ENCODE measurements at places on chromosomes 1 and 21.

DNA sequence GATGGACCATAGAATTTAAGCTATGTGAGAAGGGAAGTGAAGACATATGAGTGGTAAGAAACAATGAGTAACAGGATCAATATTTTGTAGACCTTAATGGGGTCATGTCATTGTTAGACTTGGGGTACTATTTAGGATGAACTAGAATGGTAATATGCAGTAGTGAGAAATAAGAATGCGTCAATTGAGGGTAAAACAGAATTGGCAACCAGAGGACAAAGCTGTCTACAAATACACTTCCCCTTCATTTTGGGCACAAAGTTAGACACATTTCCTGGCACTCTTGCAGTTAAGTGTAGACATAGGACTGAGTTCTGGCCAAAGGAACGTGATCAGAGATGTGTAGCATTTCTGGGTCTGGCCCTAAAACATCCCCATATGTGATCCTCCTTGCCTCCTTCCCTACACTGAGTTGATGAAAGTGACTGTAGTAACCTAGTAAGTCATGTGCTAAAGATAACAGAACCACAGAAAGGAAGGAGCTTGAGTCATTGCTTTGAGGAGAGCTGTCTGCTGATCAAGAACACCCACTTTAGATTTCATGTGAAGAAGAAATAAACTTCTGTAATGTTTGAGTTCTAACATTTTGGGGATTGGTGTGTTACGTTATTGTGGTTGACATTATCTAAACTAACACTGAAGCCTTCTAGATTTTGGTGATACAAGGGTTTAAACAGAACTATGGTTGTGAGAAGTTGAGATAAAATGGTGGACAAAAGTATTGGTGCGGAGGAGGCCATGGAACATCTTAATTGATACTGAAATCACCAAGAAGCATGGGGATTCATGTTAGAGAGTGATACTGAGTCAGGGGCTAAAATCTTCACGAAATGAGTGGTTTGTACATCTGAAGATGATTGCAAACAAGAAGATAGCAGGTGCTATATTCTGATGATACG is 41.7 kb downstream of the CD55 start:
- no peak for DNase-seq

- DNase-seq: no peak
Measured at GRCh38 chr21:15616864-15617574, 112.8 kb upstream of the USP25 start.

- no peak for DNase-seq
Measured at GRCh38 chr1:23751050-23751814, 8.0 kb downstream of the ELOA start.

GRCh38 chr21:37072274-37072987 is 440 bp downstream of the PIGP start:
- DNase-seq: no peak

- no peak for DNase-seq
Measured at GRCh38 chr1:247459507-247459906, 1.6 kb upstream of the OR2B11 start.

GRCh38 chr1:23910553-23911246 is 2.5 kb downstream of the CNR2 start:
- DNase-seq: no peak

- DNase-seq: no peak
Measured at GRCh38 chr1:46615088-46615487, 1.5 kb downstream of the MOB3C start.

DNA sequence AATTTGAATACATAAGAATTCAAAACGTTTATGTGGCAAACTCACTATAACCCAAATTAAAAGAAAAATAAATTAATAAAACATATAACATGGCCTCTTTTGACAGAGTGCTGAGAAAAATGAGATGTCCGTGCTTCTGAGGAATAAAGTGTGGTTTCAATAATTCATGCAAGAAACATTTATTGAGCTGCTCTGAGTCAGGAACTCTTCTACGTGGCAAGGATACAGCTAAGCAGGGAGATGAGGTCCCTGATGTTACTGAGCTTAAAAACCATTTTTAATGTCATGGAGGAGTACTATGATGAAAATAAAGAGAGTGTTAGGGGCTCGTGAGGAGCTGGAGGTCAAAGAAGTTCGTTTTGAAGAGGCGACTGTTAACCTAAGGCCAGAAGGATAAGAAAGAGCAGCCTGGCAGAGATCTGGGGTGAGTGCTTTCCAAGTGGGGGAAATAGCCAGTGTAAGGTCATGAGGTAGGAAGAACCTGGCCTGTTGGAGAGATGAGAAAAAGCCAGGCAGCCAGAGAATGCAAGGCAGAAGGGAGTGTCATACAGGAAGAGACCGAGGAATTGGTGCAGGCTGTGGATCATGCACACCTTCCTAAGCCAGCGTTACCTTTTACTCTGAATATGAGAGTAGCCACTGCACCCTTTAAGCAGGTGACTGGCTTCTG is 182.2 kb upstream of the DUSP10 start:
- no peak for DNase-seq

GRCh38 chr1:54743416-54744226 is 20.7 kb downstream of the PARS2 start:
- no peak for DNase-seq

DNA sequence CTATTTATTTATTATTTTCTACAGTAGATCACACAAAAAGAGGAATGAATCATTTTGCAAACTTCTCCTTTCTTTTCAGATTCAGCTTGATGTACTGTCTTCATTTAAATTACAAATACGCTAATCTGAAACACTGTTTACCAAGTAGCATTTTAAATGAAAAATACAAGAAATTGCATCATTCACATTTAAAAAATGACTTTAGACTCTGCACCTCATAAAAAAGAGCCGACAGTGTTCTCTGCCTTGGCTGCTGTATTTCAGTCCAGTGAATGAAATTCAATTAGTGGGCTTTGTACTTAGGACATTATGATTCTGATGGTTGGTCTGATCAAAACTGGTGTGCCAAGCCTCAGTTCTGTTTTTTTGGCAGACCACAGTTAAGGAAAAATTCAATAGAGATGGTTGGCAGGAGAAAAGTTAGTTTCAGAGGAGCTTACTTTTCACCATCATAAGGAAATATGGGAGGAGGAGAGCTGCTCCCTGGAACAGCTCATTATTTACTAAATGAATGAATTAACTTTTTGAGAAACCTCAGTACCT is 222.4 kb upstream of the ESRRG start:
- DNase-seq: no peak

GRCh38 chr1:58986996-58987767 is 203.3 kb upstream of the JUN start:
- DNase-seq: no peak

GRCh38 chr21:27825035-27825434 is 858.1 kb upstream of the ADAMTS5 start:
- DNase-seq: no peak

DNA sequence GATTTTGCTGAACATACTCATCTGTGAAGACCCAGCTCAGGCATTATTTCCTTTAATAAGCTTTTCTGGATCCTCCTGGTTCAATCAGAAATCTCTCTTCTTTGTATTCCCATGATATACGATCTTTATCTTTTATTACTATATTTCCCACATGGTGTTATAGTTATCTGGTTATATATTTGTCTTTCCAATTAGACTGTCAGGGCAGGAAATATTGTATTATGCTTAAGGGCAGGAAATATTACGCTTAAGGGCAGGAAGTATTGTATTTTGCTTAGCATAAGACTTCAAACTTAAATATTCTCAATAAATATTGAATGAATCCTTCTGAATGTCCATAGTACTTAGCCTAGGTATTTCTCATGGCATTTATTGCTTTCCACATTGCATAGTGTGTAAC is 122.2 kb downstream of the COQ8A start:
- no peak for DNase-seq

DNA sequence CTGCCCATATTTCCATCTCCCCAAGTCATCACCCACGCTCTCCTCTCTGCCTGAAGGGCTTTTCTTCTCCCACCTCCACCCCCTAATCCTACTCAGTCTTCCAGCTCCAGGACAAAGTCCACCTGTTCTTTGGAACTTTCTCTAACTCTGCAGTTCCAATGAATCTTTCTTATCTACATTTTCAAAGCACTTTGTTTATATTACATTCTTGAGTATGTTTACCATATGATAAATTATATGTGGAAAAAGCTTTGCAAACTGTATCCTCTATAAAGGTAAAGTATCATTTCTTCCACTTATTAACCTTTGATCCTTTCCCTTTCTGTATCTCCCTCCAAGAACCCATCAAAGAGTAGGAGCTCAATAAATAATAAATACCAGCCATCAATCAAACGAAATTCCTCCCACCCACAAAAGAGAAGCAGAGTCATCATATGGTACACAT is 39.7 kb downstream of the TTC13 start:
- no peak for DNase-seq

GRCh38 chr1:82179131-82179530 is 378.4 kb downstream of the ADGRL2 start:
- DNase-seq: no peak

DNA sequence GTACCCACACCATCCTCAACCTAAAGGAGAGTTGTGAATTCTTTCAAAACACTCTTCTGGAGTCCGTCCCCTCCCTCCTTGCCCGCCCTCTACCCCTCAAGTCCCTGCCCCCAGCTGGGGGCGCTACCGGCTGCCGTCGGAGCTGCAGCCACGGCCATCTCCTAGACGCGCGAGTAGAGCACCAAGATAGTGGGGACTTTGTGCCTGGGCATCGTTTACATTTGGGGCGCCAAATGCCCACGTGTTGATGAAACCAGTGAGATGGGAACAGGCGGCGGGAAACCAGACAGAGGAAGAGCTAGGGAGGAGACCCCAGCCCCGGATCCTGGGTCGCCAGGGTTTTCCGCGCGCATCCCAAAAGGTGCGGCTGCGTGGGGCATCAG is 638 bp upstream of the OLIG2 start:
- no peak for DNase-seq

- DNase-seq: no peak
Measured at GRCh38 chr1:35600593-35600992, 27.5 kb downstream of the TFAP2E start.

DNA sequence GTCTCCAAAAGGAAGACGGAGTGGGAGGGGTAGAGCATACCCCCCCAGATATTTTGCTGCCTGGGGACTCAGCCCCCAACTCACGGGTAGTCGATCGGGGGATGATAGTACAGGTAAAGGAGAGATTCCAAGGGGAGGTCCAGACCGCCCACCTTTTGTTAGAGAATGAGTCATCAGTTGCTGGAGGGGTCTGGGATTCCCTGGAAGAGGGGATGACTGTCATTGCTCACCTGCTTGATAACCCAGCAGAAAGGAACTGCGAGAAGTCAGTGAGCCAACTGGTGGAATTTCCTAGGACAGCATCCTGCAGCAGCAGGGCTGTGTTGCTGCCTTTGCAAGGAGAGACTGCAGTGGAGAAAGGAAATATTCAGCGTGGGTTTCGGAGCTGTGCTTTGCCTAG is 64.4 kb downstream of the MACF1 start:
- no peak for DNase-seq

Measured in HS-27A (cell line).